ENCODE measurements at places on chromosomes 1 and 21.
A peak's percentile ranks its signal among the peaks of the same experiment; 100 is the strongest.

- DNase-seq = no peak
These were observed 140.2 kb upstream of the ZBTB40 start for GRCh38 chr1:22311461-22311860.

DNA sequence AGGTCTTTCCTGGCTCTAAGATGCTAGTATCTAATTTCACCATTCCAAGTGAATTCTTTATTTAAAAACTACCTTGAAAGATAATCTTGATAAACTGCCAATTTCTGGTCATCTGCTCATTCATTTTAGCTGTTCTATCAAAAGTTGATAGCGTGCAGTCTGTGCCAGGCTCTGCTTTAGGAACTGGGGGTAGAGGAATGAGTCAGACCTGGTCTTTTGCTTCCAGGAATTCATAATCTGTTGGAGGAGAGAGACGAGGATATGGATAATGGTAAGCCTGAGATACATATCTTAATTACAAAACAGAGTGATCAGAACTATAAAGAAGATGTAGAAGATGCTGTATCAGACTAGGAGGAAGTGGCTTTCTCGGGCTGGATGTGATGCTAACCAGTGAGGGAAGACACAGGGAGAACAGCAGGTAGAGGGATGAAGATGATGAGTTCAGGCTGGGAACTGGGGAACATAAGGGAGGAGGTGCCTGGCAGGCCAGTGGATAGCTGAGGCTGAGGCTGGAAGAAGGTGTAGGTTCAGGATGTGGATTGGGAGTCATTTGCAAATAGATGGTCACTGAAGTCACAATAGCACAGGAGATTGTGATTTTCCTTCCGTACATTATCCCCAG is 12.3 kb upstream of the PHC2 start:
- no peak for DNase-seq

DNA sequence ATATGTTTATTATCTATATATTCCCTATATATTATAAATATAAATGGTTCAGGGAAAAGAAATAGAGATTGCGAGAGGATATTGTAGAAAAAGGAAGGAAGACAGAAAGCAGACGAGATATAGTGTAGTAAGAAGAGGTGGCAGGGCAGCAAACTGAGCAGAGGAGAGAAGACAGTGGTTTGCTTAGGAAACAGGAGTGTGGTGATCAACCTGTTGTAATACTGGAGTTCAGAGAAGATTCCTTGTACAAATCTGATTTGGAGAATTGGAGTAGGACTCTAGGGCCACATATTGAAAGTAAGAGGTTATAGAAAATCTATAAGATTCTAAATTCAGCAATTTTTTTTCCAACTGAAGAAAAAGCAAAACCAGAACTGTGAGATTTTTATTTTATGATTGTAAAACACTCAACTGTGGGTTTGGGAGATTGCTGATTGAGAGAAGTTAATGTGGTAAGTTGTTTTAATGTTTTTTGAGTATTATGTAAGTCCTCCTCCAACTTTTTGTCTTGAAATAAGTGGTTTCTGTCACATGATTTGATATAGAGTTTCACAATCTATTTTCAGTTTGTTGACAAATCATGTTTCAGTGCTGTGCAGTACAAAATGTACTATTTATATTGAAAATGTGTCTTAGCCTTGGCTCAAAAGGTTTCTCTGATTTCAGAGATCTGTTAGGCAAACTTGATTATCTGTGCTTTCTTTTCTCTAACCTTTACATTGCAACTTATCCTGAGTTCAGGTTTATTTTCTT is 9.6 kb upstream of the AMY2B start:
- DNase-seq = no peak

DNA sequence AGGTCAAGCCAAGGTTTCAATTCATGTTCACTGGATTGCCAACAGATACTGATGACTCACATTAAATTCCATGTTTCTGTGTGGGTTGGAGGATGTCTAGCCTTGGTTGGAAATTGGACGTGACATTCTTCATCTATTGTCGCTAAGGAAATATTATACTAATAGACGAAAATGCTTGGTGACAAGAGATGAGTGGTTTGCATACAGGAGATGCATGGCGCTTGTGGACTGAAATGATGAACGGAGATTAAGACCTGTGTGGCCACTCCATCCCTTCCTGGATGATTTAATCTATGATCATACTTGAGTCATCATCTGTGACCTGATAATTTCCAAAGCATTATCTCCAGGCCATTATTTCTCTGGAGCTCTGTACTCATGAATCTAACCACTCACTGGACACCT is 97.0 kb upstream of the CD34 start:
- DNase-seq = no peak

- no peak for DNase-seq
These were observed 22.2 kb upstream of the PRSS38 start for GRCh38 chr1:227793079-227793947.

DNA sequence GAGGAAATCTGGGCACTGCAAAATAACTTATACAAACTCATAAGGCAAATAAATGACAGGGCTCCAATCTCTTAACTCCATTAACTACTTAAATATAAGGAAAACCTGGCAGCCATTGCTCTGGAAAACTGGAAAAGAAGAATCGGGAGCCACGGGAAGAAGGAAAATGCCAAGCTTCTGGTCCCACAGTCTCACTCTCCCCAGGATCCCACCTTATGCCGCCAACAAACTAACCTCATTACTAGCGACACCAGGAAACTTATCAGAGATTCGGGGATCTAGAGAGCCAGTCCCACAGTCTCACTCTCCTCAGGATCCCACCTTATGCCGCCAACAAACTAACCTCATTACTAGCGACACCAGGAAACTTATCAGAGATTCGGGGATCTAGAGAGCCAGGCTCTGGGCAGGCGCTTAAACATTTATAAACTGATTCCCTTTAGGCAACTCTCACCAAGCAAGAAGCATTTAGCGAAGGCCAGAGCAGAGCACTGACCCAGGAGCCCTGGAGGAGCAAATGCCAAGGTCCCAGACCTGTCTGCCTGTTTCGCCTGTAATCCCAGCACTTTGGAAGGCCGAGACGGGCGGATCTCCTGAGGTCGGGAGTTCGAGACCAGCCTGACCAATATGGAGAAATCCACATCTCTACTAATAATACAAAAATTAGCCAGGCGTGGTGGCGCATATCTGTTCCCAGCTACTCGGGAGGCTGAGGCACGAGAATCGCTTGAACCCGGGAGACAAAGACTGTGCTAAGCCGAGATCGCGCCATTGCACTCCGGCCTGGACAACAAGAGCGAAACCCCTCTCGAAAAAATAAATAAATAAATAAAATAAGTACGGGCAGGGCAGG is 720 bp downstream of the PSMB2 start:
- DNase-seq = no peak

DNA sequence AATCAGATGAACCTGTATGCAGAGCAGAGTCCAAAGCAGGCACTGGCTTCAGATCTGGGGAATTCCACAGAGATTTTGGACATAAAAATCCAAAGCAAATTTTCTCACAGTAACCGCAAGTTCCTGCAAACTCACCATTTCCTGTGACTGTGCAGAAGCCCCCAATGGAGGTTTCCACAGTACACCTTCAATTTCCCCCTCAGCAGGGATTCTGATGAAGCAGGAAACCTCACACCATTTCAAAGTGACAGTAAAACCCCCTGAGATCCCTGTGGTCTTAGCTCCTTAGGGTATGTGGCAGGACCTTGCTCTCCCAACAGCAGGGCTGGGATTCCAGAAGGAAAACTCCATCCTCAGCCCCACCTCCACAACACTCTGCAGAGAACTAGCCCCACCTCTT is 6.0 kb upstream of the TGFBR3 start:
- no peak for DNase-seq

GRCh38 chr1:106780806-106781569 is 275.5 kb upstream of the PRMT6 start:
- no peak for DNase-seq

DNA sequence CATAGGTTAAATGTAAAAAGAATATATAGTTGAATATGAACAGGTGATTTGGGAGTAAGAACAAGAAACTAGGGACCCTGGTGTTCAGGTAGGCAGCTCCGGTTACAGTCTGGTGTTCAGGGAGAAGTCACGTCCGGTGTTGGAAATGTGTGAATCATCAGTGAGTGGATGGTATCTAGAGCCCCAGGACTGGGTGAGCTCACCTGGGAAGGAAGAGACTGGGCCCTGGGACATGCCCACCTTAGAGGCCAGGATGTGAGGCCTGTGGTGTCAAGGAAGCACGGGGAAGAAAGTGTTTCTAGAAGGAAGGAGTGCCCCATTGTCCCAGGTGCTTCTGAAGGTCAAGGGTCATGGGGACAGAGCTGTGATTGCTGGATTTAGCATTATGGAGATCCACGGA is 1.5 kb upstream of the GJB3 start:
- DNase-seq = no peak

GRCh38 chr1:20578062-20578461 is 10.8 kb upstream of the CDA start:
- DNase-seq = no peak

DNA sequence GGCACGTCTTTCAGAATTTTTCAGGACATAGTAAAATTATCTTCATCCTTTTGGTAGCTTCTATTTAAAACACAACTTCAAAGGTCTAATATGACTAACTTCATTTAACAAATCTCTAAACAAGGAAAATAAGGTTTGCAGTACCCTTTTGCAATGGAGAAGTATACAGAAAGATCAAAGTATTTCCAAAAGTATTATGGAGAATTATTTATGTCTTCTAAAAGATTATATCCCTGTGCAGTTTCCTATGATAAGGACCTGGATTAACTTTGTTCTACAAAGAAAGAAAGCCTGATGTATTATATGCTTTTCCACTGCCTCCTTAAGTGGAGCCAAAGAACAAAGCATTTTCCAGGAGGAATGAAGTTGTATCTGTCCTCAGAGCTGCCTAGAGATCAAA is 353.0 kb upstream of the RUNX1 start:
- no peak for DNase-seq

GRCh38 chr1:10677491-10678391 is 118.7 kb downstream of the CASZ1 start:
- no peak for DNase-seq

DNA sequence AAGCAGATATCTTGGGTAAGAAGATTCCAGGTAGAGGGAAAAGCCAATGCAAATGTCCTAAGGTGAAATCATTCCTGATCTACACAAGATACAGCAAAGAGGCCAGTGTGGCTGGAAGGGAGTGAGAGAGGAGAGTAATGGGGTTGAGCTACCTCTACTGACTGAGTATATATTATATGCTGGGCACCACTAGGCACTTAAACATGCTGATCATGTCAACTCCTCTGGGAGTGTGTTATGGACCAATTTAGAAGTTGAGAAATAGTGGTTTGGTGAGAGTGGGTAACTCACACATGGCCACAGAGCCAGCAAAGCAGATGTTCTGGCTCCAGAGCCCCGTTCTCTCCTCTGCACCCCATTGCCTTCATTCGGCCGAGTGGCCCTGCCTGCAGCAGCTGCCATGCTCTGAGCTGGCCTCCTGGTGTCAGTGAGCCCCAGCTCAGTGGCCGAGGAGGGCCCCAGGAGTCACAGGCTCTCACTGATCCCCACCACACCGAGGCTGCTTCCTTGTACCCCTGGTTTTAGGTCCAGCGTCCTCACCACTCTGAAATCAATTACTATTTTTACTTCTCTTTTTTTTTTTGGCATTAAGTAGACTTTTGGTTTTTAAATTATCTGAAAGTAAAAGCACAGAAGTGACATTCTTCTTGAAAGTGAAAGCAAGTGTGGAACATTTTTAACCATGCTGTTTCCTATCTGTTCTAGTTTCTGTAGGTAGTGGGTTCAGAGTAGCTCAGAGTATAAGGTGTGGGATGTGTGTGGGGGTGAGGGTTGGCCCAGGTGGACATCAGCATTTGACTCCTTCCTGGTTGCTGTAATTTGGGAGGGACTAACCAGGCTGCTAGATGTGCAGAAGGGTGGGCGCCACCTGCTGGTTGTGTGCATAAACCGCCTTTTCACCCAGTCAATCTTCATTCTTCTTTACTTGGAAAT is 45.8 kb upstream of the CRNN start:
- DNase-seq = no peak

DNA sequence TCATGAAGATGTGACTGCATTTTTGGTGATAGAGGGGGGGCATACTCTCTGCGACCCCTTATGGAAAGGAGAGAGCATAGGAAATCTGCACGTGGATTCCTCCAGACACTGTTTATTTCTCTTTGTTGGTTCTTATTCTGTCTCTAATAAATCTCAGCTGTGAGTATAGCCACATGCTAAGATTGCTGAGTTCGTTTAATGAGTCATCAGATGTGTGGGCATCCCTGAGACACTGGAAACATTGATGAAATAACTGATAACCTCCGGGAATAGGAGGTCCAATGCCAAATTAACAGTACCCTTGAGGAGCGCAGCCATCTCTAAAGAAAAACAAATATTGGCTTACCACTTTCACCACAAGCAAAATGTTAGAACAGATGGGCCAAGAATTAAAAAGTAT is 880.2 kb upstream of the NEGR1 start:
- no peak for DNase-seq

DNA sequence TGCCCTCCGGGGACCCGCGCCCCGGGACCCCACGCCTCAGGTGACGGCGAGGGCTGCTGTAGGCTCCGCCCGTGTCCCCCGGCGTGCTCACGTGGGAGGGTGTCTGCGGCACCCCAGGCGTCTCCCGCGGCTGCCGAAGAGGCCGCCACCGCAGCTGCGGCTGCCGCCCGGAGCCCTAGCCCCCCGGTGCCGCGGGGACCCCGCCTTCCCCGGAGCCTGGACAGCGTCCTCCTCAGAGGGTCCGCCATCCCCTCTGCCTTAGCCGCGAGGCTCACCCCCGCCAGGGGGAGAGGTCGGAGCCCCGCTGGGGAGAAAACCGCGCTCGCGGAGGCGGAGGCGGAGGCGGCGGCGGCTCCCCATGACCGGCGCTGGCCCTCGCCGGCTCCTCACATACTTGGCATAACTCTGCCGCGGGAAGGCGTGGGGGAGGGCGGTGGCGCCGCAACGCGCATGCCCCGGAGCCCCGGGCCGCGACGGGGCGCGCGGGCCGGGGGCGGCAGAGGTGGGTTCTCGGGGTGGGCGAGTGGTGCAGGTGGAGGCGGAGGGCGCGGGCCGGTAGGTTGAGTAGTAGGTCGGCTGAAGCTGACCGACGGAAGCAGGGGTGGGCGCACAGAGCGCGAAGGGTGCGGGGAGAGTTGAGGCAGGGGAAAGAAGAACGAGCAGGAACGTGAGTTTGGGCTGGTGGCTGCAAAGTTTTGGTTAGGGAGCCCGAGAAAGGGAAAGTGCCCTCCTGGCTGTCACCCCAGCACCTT is 700 bp upstream of the SYDE2 start:
- DNase-seq = peak; percentile 13

GRCh38 chr1:161869291-161869690 is 103.2 kb downstream of the ATF6 start:
- no peak for DNase-seq

DNA sequence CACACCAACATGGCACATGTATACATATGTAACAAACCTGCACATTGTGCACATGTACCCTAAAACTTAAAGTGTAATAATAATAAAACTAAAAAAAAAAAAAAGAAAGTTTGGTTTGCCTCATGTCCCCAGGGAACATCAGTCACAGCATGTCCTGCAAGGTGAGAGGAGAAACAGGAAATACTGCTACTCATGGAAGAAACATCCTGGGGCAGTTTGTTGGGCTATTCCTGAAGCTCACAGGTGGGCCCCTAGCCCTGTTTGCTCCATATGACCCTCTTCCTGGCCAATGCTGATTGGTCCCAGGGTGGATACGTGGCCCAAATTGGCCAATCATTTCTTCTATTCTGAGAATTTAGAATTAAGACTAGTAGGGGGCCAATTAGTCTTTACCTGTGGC is 103.4 kb upstream of the ADAR start:
- no peak for DNase-seq

- no peak for DNase-seq
These were observed 12.5 kb downstream of the AGRN start for GRCh38 chr1:1032424-1032823.
